AG09309 (cell line): ENCODE measurements at places on chromosomes 16 and 17.

DNA sequence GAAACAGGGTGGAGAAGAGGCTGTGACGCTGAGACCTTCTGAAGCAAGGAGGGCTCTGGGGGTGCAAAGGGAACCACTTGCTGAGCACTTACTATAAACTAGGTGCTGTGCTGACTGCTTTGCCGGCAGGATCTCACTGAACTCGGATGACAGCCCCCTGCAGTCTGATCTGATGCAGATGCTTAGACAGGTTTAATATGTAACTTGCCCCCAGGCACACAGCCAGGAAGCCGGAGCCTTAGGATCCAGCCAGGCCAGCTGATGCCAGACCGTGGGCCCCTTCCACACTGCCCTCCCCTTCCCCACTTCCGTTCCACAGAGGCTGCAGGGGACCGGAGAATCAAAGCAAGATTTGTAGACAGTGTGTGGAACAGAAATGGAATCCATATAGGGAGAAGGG, 23.1 kb downstream of the SPACA3 start:
- no peak for DNase-seq

DNA sequence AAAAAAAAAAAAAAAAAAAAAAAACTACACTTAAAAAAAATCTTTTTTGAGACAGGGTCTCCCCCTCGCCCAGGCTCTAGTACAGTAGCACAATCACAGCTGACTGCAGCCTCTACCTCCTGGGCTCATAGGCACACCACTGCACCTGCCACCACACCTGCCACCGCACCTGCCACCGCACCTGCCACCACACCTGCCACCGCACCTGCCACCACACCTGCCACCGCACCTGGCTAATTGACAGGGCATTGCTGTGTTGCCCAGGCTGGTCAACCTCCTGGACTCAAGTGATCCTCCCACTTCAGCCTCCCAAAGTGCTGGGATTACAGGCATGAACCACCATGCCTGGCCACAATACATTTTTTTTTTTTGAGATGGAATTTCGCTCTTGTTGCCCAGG, 17.6 kb upstream of the WDR45B start:
- DNase-seq = no peak

DNA sequence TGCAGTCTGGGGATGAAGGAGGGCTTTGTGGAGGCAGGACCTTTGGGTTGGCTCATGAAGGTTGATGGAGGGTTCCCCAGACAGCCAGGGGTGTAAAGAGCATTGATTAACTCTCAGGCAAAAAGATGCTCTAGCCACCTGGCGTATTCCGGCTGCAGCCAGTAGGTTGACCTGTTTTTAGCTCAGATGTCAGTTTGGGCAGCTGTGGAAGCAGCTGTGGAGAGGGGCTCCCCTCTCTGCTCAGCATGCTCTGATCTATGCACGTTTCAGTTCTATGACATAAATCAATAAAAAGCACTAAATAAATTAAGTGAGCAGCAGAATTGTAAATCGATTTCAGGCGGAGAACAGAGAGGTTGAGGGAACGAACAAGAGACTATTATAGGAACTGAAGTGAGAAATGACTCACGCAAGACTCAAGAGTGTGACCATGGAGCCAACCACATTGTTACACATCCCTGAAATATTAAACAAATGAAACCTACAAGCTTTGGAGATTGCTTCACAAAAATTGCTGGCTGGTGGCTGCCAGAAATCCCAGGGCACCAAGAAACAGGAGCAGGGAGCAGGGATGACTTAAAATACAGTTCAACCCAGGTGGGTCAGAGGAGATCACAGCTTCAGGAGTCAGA, 111.9 kb downstream of the GSG1L start:
- peak; percentile 14 for DNase-seq

GRCh38 chr16:15557258-15557657, 85.7 kb downstream of the MARF1 start:
- DNase-seq = no peak

DNA sequence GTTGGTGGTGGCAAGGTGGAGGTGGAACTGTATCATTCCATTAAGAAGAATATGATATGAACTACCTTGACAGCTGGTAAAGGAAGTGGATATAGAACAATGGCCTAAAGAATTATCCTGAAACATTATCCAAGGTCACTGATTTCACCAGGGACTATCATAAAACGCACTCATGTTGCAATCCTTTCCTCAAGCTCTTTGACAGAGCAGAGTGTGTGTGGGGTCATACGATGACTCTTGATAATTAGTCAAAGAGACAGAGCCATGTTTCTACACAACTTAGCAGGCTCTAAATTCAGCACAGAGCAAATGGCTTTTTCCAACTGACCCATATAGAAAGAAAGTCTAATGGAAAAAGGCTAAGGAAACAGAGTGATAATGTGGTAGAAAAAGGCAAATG, 126.4 kb upstream of the ANKFN1 start:
- no peak for DNase-seq

DNA sequence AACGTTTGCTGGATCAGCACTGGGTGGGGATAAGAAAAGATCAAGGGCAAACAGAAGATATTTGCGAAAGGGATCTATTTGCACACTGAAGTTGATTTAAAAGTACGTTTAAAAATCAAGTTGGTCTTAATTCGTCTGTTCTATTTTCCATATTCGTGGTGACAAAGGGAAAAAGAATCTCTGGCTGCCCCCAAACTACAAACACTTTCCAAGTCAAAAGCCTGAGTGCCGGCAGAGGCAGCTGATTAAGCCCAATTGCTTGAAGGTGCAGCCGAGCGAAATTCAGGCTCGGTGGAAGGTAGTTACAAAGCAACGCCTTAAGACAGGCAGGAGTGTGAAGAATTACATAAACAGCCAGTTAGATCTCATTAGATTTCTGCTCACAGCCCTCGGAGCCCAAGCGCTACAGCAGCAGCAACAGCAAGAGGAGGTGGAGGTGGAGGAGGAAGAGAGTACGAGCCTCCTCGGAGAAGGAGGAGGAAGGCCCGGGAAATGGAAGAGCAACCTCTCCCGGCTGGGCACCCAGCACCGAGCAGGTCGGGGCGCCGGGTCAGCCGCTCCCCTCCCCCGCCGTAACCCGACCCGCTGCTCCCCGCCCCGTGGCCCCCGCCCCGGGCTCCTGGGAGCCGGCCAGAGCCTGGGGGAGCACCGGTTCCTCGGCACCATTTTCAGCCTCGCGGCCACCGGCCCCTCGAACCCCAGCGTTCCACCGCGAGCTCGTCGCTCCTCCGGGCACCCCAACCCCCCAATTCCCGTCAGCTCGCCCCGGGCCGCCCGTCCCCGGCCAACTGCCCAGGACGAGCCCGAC, 890 bp downstream of the TOB1 start:
- DNase-seq = no peak

DNA sequence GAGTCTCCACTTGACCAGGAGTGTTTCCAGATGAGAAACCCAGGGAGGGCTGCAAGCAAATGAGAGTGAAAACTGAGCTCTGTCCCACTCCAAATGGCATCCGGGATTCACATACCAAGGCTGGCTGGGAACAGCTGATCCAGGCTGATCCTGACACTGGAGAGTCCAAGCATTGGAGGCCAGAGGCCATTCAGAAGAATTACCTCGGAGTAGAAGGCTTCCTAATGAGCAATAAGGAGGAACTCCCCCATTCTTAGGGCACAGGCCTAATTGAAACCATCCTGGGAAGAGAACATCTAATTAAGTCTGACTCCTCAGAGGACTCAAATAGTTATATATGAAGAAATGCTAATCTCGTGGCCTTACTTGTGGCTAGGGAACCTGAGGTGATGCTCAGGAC, 142.8 kb downstream of the PRKCA start:
- no peak for DNase-seq

GRCh38 chr17:39599665-39600231, 8.0 kb downstream of the NEUROD2 start:
- DNase-seq = no peak

GRCh38 chr17:80519091-80519781, 25.4 kb upstream of the RPTOR start:
- no peak for DNase-seq

GRCh38 chr16:54060599-54061421, 225.8 kb downstream of the IRX3 start:
- DNase-seq = no peak

- DNase-seq = no peak
These were observed 28.7 kb upstream of the RSL1D1 start for GRCh38 chr16:11880007-11880406.

DNA sequence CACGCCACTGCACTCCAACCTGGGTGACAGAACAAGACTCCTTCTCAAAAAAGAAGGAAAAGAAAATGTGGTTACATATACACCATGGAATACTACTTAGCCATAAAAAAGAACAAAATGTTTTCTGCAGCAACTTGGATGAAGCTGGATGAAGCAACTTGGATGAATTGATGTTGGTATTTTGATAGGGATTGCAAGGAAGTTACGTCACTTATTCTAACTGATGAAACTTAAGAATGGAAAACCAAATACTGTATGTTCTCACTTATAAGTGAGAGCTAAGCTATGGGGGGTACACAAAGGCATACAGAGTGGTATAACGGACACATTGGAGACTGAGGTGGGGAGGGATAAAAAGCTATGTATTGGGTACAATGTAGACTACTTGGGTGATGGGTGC, 17.5 kb downstream of the PLA2G10 start:
- no peak for DNase-seq

GRCh38 chr17:77363821-77364361, 223.1 kb downstream of the SEC14L1 start:
- no peak for DNase-seq

GRCh38 chr16:56515665-56516064, 4.2 kb downstream of the BBS2 start:
- no peak for DNase-seq
